Prostate gland (tissue), 2 donors: ENCODE measurements at places on chromosomes 4 and X. TPM values are rescaled to one million over a fixed set of nuclear protein-coding genes. Genes with fewer than 3 reads are reported as not detected.

- no peak overlapping the region for H3K27ac ChIP-seq
- H3K4me1 ChIP-seq, result no peaks in the 10 kb centered on the region
- no peaks in the 10 kb centered on the region for H3K27me3 ChIP-seq
- no peaks in the 10 kb centered on the region for H3K36me3 ChIP-seq
Observed at GRCh38 chrX:81229229-81229628, 27.3 kb downstream of the SH3BGRL start.

Gene NUP62CL
- 1.4 TPM for total RNA-seq

- H3K27ac ChIP-seq, result no peak overlapping the region
- H3K27me3 ChIP-seq, result no peaks in the 10 kb centered on the region
- H3K36me3 ChIP-seq, result no peaks in the 10 kb centered on the region
- no peak for DNase-seq
- no peaks in the 10 kb centered on the region for H3K4me1 ChIP-seq
Observed at GRCh38 chr4:83894831-83895230, 358.9 kb downstream of the GPAT3 start.

Gene ARSJ
- total RNA-seq, result 12.5 TPM

DNA sequence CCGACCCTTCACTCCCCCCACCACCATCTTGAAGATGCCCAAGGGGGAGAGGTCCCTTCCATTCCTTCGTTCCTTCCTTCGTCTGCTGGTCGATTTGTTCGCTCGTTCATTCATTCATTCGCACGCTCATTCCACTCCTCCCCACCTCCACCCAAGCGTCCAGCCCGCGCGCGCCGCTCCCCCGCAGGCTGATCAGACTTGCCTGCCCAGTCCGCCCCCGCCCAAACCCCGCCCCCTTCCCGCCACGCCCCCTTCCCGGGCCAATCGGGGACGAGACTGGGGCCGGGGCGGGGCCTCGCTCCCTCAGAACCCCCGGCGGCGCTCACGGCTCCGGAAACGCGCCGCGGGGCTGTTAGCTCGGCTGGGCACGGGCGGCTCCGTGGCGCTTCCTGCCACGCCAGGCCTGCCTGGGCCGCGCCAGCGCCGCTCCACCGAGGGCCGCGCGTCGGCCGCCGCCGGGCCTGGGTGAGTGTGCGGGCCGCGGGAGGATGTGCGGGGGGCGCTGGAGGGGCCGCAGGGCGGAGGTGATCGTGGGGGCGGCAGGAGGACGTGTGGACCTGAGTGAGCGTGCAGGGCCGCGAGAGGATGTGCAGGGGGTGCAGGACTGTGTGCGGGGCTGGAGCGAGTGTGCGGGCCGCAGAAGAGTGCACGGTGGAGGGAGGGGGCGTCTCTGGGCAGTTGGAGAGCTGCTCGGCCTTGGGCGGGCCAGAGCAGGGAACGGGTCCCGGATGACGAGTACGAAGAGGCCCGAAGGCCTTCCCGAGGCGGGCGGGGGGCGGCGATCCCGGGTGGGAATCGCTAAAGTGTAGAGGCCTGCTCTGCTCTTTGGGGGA is at the start of gene ZNF275:
Gene ZNF275 (plus strand): TSS at position 333 of the 833 bp plus-strand sequence. CDS start 2,527 bp downstream, outside the sequence.
- DNase-seq, result peak; percentile 59
- peak within 1 kb of the TSS; percentile 58 for H3K4me3 ChIP-seq
- no peaks in the 10 kb centered on the region for H3K27me3 ChIP-seq
- no peak within 1 kb of the TSS for H3K27ac ChIP-seq
- no peaks in the 10 kb centered on the region for H3K4me1 ChIP-seq
- no peaks in the 10 kb centered on the region for H3K36me3 ChIP-seq

Gene ARMCX2
- total RNA-seq, result 58.6 TPM

GRCh38 chrX:135437867-135438733 is 16.4 kb downstream of the SMIM10L2A start:
- no peaks in the 10 kb centered on the region for H3K27me3 ChIP-seq
- no peaks in the 10 kb centered on the region for H3K4me1 ChIP-seq
- no peak for DNase-seq
- no peaks in the 10 kb centered on the region for H3K36me3 ChIP-seq
- H3K27ac ChIP-seq, result no peak overlapping the region

- H3K27ac ChIP-seq, result no peak overlapping the region
- H3K4me1 ChIP-seq, result no peaks in the 10 kb centered on the region
- DNase-seq, result no peak
- no peaks in the 10 kb centered on the region for H3K27me3 ChIP-seq
- H3K36me3 ChIP-seq, result no peaks in the 10 kb centered on the region
- H3K4me3 ChIP-seq, result no peak overlapping the region
Observed at GRCh38 chr4:183832776-183833450, 72.2 kb upstream of the STOX2 start.

GRCh38 chr4:2572866-2573265 is 36.4 kb downstream of the FAM193A start:
- DNase-seq, result no peak
- no peak overlapping the region for H3K27ac ChIP-seq
- no peaks in the 10 kb centered on the region for H3K4me1 ChIP-seq
- H3K27me3 ChIP-seq, result no peaks in the 10 kb centered on the region
- no peak overlapping the region for H3K4me3 ChIP-seq
- H3K36me3 ChIP-seq, result no peaks in the 10 kb centered on the region

- H3K36me3 ChIP-seq, result no peaks in the 10 kb centered on the region
- H3K4me1 ChIP-seq, result no peaks in the 10 kb centered on the region
- H3K27ac ChIP-seq, result no peak overlapping the region
- H3K4me3 ChIP-seq, result no peak overlapping the region
- no peaks in the 10 kb centered on the region for H3K27me3 ChIP-seq
Observed at GRCh38 chr4:40262861-40263260, 66.0 kb downstream of the RHOH start.

Gene AMBN
- total RNA-seq, result not detected

Gene NUDT11
- 3.6 TPM for total RNA-seq

DNA sequence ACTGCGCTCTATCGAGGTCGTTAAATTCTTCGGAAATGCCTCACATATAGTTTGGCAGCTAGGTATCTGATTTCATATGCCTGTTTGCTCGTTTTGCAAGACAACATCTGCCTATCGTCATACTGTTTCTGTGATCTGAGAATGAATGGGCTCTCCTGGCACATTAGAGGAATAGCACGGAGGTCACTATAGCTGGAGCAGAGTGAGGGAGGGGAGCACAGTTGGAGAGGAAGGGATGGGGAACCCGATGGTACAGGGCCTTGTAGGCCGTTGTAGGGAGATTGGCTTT is 552 bp downstream of the IKBKG start:
- H3K27ac ChIP-seq, result peak overlapping the region; percentile 81
- H3K4me3 ChIP-seq, result peak overlapping the region; percentile 58

Gene FGFRL1
- 26.6 TPM for total RNA-seq

Gene DIPK2B
- total RNA-seq, result 14.9 TPM

GRCh38 chr4:174217273-174218126 is 66.0 kb downstream of the FBXO8 start:
- H3K27ac ChIP-seq, result no peak overlapping the region
- H3K36me3 ChIP-seq, result no peaks in the 10 kb centered on the region
- peaks cover 5% of the 10 kb centered on the region for H3K4me1 ChIP-seq
- H3K4me3 ChIP-seq, result no peak overlapping the region
- no peak for DNase-seq

Gene HSFX3
- total RNA-seq, result 0.50 TPM

Gene ZXDA
- total RNA-seq, result 7.4 TPM

Gene RPS6KA3
- 52.8 TPM for total RNA-seq

Gene EGF
- total RNA-seq, result 8.5 TPM
